Stimulated activated CD8-positive, alpha-beta memory T cell treated with anti-CD3 and anti-CD28 coated beads, Interleukin-2, amount 100 ng/mL, for 1 hour (primary cell): ENCODE measurements at places on chromosomes 16 and 17.
A peak's percentile ranks its signal among the peaks of the same experiment; 100 is the strongest.

GRCh38 chr17:69761767-69762321, 313.2 kb upstream of the KCNJ16 start:
- DNase-seq: no peak

- no peak for DNase-seq
Observed at GRCh38 chr16:23148166-23148512, 1.1 kb downstream of the USP31 start.

GRCh38 chr17:37642681-37643080, 565 bp downstream of the DDX52 start:
- DNase-seq: no peak

DNA sequence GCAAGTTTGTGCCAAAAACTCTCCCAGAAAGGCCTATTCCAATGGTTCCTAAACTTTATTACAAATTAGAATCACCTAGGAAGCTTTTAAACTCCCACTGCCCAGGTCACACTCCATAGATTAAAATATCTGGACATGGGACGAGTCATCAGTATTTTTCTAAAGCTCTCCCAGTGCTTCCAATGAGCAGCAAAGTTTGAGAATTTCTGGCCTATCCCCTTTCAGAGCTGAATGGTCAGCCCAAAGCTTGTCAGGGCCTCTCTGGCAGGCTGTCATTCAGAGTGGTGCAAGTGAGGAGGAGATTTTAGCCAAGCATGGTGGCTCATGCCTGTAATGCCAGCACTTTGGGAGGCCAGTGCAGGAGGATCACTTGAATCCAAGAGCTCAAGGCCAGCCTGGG, 2.4 kb downstream of the BCL6B start:
- no peak for DNase-seq

- DNase-seq: peak; percentile 19
Observed at GRCh38 chr16:68396481-68396880, 51.8 kb downstream of the SMPD3 start.

DNA sequence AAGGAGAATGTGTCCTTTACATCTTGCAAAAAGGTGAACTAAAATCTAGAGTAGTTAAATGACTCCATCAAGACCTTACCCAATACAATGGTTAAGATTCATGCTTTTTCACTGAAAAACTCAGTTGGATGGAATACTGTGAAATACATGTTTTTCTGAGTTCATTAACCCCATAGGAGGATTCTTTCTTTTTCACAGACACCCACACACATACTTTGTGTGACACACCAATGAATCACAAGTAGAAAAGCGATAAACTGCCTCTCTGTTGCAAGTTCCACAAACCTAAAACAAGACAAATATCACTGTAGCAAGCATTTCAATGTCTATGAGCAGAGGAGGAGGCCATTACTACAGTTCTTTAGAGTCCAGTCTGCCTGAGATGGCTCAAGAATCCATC, 258.8 kb upstream of the CDH5 start:
- DNase-seq: no peak

DNA sequence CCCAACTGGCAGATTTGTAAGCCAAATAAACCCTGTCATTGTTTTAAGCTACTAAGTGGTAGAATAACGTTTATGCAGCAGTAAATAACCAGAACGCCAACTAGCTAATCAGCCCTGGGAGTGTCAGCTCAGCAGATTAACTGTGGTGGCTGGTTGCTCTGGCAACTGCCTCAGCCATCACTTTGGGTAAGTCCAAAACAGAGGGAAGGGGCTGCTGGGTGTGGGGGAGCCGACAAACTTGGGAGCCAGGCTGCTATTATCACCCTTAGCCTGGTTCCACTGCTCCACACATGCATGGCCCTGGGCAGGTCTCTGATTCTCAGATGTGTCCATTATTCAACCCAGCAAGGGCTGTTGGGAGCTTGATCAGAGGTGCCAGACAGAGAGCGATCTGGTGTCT, 22.2 kb upstream of the RHOT1 start:
- no peak for DNase-seq

- no peak for DNase-seq
Observed at GRCh38 chr16:3988011-3988410, 107.5 kb upstream of the CREBBP start.

- no peak for DNase-seq
Observed at GRCh38 chr17:16962804-16963203, 9.1 kb downstream of the TNFRSF13B start.

- DNase-seq: no peak
Observed at GRCh38 chr16:2848933-2849725, 8.8 kb downstream of the PRSS22 start.

DNA sequence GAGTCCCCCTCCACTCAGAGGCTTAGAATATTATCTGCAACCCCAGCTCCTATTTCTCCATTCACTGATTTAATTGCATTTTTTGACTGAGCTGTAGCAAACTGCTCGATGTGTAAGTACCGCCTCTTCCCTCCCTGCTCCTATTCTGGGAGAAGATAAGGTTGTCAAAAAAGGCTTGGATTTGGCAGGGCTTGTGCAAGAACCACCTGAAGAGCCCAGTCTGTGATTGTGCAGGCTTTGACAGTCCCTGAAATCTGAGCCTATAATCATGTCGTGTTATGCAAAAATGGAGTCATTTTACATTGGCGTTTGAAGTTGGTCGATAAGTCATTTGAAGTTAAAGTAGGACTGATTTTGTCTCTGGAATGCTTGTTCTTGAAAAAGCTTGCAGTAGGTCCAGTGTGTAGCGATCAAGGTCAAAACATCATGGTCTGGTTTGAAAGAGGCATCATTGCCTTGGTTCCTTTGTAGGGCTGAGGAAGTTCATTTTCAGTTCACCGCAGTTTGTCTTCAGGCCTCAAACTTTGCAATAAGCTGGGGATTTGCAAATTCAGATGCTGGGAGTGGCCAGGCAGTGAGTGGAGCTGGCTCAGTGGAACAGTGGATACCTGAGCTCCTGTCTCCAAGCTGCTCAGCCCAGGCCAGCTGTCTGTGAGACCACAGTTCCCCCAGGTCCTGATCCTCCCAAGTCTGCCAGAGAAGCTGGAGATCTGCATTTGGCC, 68.8 kb downstream of the KATNIP start:
- DNase-seq: no peak

DNA sequence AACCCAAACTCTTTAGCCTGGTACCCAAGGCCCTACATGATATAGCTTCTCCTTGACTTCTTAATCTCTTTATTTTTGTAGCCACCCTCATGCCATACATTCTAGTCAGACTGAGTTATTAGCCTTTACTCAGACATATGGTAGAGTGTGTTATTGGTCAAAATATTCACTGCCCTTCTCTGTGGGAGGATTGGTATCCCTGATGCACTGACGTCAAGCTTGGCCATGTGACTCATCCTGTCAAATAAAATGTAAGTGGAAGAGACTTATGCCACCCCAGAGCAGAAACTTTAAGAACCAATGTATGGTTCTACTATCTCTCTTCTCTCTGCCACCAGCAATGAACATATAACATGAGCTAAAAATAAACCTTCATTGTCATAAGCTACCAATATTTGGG, 12.2 kb upstream of the BEAN1 start:
- DNase-seq: no peak

GRCh38 chr16:69598045-69598444, 32.3 kb downstream of the NFAT5 start:
- DNase-seq: no peak

- DNase-seq: no peak
Observed at GRCh38 chr17:50264263-50265113, 9.8 kb upstream of the TMEM92 start.

- no peak for DNase-seq
Observed at GRCh38 chr16:84614968-84615813, 2.7 kb downstream of the COTL1 start.

- no peak for DNase-seq
Observed at GRCh38 chr16:67388591-67388990, 4.7 kb downstream of the TPPP3 start.

GRCh38 chr17:3943240-3943891, 20.9 kb downstream of the ATP2A3 start:
- DNase-seq: no peak

DNA sequence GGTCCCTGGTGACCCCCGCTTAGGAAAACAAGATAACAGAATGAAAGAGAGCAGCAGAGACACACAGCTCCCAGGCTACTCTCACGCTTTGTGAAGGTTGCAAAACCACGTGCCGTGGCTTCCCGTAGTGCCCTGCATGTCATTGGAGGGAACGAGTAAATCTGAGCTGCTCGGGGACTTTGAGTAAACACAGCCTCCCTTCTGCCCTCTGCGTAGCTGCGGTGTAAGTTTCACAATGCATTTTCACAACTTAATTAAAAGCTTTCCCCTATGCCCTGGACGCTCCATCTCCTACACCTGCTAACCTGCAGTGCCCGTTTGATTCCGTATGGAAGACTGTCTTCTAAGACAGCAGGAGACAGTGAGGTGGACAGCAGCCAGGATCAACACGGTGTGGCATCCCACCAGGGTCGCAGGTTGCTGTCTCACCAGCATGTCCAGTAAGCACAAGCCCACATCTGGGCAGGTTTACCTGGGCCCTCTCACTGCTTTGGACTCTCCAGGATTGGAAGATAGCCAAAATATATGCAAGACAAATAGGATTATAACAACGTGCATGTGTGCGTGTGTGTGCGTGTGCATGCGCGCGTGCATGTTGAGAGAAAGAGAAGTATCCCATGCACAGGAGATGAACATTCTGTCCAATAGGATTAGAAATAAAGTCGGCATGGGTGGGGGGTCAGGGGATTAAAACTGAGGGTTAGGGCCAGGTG, 116.4 kb upstream of the RCVRN start:
- no peak for DNase-seq

GRCh38 chr17:5672141-5672540, 87.8 kb upstream of the NLRP1 start:
- no peak for DNase-seq

DNA sequence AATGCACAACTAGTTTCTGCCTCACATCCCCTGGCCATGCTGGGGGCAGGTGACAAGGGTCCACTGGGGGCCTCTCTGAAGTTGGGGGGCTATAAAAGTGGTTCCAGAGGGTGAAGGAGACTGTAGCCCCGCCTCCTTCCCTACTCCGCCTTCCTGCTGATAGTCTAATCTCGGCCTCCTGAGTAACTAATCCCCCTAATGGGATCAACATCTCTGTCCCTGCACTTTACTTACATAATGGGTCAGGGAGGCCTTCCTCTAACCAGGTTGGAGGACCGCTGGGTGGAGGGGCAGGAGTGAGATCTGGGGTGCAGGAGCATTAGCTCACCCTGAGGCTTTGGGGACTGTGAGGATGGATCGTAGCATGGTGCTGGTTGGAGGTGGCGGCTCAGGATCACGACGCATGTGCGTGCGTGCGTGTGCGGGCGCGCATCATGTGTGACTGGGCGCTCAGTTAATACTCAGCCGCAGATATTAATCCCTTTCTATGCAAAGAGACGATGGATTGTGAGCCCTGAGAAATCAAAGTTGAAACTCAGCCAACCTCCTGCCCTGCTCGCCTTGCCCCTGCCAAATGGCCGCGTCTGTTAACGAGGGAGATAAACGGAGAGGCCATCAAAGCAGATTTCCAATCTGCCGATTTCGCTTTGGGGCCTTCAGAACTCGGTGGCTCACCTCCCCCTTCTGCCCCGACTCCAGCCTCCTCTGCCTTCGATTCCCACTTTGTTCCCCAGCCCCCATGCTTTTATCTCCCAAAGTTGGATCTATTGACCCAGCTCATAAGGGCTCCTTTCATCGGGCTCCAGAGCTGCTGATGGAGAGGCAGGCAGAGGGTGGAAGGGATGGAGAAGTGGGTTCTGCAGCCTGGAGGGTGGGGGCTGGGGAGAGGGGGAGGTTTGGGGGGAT, 107.3 kb downstream of the SDK2 start:
- DNase-seq: no peak

DNA sequence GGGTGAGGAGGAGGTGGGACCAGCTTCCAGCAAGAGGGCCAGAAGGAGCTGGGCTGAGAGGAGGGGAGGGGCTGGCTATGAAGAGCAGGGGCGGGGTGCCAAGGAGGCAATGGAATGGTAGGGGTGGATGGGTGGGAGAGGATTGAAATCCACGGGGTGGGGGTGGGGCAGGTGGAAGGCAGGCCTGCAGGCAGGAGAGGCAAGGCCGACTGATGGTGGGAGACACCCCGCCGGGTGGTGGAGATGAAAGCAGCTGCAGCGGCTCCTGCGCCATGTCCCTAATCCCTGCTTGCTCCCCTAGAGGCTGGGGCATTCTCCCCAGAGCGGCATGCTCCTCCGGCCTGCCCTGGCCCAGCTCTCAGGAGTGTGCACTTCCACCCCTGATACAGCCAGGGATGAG, 27.8 kb upstream of the TAC4 start:
- DNase-seq: no peak

- DNase-seq: no peak
Observed at GRCh38 chr16:89583197-89583894, 7.8 kb downstream of the CPNE7 start.

- no peak for DNase-seq
Observed at GRCh38 chr16:12716658-12717057, 87.0 kb downstream of the CPPED1 start.

GRCh38 chr16:88705801-88706228, 393 bp downstream of the RNF166 start:
- DNase-seq: no peak

- no peak for DNase-seq
Observed at GRCh38 chr17:48456589-48456988, 26.6 kb upstream of the SKAP1 start.

GRCh38 chr16:19203374-19203966, 35.4 kb downstream of the SYT17 start:
- no peak for DNase-seq

GRCh38 chr16:4288148-4288921, 15.5 kb upstream of the TFAP4 start:
- peak; percentile 59 for DNase-seq

GRCh38 chr16:576197-576822, 6.5 kb downstream of the PIGQ start:
- no peak for DNase-seq

DNA sequence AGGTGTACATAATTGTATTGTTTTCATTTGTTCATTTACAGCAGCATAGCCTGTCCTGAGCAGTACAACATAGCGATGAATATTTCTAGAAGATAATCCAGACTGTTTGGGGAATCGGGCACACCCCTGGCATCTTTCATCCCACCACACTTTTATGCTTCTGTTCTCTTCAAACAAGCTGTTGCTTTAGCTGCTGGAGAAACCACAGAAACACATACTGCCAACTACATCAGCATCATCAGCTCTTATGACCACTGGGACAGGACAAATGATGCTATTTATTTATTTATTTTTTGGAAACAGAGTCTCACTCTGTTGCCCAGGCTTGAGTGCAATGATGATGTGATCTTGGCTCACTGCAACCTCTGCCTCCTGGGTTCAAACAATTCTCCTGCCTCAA, 22.6 kb upstream of the HAPSTR1 start:
- no peak for DNase-seq

DNA sequence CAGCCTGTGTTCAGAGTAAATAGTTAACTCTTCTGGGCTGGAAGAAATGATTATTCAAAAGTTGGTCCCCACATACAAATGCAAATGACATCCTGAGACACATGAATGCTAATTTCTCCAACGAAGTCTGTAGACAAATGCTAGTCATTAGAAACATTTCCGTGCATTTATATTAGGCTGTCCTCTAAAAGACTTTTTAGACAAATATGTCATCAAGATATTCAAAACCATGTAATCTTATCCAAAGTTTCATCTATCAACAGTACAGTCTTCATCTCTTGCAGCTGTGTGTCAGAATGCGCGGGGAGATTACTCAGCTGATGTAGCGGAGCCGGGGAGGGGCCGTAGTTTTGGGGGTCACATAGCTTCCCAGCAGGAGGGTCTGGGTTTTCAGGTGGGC, 33.8 kb upstream of the MAF start:
- no peak for DNase-seq

- DNase-seq: no peak
Observed at GRCh38 chr17:20281860-20282259, 185.5 kb downstream of the LGALS9B start.

GRCh38 chr16:12111223-12111622, 134.7 kb downstream of the SNX29 start:
- no peak for DNase-seq
